ENCODE measurements at places on chromosomes 6 and 20.

DNA sequence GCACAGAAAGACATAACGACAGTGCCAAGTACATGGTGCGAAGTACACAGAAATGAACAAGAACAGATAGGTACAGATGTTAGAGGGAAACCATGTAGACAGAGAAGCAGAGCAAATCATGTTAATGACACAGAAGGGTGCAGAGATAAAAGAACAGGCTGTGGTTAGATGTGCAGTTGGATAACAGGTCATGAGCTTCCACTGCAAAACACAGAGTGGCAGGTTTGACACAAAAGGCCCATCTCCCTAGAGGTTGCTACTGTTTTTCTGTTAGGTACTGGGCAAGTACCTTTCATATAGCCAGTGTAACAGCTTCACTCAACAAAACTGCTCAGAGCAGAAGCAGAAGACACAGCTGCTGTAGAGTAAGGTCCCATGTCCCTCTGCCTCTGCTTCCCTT is 84.6 kb downstream of the AK9 start:
- no peak for DNase-seq

- DNase-seq = no peak
These were observed 24.4 kb upstream of the ID1 start for GRCh38 chr20:31580706-31581105.

- no peak for DNase-seq
These were observed 390.0 kb upstream of the SULF2 start for GRCh38 chr20:48175261-48175660.

- DNase-seq = peak; percentile 58
These were observed 31.7 kb upstream of the CCN5 start for GRCh38 chr20:44683263-44684046.

DNA sequence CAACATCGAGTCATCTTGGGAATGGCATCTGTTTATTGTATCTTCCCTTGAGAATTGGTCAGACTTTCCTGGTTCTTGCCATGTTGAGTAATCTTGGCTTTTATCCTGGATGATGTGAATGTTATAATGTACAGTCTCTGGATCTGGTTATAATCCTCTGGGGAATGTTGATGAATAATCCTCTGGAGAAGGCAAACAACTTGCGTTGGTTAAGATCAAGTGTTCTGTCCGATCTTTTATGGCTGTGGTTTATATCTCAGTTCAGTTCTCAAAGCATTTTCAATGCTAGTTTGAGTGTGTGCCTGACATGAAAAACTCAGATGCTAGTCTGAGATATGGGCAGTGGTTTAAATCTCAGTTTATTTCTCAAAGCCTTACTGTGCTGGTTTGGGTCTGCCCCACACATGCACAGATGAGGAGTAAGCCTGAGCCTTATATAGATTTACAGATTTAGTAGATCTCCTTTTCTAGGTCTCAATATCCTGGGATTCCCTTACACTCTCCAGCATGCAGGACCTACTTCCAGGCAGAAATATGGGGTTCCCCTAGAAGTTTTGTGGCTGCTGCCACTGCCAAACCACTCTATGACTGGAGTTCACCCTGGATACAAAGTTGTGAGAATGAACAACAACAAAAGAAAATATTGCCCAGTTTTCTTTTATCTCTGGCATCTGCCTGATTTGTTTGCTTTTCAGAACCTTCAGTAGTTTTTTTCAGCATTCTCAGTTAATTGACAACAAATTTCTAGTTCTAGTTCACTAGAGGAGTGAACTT is 191.8 kb upstream of the MAN1A1 start:
- DNase-seq = no peak

GRCh38 chr6:5718231-5718947 is 288.3 kb downstream of the NRN1 start:
- DNase-seq = peak; percentile 69

DNA sequence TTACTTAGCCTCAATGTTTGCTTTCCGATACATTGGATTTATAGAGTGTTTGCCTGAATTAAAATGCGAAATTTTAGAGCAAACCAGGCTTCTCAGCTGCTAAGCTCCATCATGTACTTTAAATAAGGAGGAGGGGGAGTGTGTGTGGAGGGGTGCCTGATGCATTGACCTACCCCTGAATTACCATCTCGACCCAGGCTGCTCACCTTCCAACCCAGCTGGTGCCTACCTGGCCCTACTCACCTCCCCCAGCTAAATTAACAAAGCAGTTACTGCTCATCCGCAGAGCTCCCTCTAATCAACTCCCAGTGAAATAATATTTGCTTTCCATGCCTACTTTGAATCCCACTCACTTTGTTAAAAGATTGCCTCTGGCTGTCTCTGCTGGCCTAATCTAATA is 544.5 kb downstream of the MAFB start:
- no peak for DNase-seq

- DNase-seq = no peak
These were observed 36.3 kb upstream of the VEGFA start for GRCh38 chr6:43733471-43734293.

DNA sequence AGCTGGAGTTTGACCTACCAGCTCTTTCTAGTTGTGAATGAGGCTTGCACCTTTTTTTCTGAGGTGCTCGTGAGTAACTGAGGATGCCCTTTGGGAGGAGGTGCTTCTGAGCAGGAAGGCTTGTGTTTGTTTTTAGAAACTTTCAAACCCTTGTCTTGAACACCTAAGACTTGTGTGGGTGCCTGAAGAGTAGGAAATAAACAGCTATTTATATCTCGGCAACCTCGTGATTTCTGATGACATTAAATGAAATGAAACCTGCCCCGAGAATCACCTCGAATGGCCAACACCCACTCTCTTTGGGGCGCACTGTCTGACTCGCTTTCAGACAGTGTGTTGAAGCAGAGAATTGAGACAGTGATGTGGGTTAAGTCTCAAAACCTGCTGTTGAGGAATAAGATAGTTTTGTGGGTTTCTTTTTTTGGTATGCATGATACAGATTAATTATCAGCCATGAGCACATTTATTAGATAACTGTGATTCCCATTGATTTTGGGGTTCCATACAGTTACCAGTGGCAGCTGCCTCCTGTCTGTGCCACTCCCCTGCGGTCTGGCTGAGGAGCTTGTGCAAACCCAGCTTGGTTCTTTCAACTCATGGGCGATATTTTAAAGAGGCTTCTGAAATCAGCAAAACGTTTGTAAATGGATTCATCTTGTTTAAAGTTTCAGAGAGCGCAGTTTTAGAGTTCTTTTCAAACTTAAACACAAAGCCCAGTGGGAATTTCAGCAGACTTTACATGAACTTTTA is 8.4 kb downstream of the IRF4 start:
- DNase-seq = no peak

DNA sequence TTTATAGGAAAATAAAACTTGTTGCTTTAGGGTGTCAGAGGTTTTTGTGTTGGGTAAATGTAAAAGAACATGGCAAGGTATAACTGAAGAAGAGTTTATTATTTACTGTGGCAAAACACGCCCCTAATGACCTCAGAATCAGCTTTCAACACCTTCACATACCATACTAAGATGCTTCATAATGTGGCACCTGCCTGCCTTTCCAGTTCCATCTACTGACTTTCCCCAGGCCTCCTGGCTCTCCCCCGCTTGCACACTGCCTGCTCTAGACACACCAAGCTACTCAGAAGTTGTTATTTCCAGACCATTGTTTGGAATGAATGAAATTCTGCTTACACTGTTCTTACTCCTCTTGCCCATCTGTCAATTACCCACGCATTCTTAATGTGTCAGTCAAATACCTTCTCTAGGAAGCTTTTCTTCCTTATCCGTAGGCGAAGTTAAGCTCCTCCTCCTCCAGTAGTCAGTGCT is 1.8 kb downstream of the TIAM2 start:
- no peak for DNase-seq

DNA sequence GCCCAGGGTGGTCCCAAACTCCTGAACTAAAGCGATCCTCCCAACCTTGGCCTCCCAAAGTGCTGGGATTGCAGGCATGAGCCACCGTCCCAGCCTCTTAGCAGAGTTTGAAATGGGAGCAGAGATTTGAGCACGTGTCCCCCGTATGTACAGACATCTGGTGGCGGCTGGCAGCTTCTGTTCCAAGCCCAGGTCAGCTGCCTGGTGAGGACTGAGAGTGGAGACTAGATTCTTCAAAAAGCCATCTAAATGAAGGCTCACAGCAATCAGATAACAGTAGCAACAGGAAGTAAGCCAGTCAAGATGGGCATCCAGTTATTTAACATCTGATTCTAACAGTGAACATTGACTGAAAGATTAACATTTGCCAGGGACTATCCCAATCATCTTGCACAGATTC is 128.1 kb upstream of the AKAP12 start:
- no peak for DNase-seq
